ENCODE measurements at places on chromosomes 12 and 14. TPM values are rescaled to one million over a fixed set of nuclear protein-coding genes. Genes with fewer than 3 reads are reported as not detected.
A peak's percentile ranks its signal among the peaks of the same experiment; 100 is the strongest.

DNA sequence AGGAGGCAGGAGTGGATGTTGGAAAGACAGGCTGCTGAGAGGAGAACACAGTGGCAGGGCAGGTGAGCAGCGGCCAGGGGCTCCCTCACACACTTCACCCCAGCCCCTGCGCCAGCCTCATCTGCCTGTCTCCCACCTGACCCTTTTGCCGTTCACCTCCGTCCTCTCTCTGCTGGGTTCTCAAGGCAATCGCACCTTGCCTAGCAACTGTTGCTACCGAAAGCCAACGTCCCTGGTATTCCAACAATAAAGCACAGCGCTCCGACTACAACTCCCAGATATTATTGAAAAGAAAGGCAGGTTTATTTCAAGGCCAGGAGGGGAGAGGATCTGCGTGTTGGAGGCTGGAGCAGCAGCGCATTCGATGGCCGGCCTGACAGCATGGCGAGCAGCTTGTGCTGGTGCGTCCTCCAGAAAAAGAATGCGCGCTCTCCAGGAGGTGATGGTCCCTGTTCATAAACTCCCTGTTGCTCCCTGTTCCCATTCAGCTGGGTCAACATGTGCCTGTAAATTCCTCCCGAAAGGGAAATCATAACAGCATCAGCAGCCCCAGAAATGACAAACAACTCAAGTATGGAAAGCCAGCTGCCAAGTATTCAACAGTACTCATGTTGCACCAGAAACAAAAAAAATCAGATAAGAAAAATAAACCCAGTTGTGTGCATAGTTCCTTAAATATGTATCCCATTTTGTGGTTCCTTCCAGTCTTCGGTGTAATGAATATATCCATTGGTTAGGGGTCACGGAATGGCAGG lies 153.0 kb upstream of the DIO3 start:
- no peak for DNase-seq

DNA sequence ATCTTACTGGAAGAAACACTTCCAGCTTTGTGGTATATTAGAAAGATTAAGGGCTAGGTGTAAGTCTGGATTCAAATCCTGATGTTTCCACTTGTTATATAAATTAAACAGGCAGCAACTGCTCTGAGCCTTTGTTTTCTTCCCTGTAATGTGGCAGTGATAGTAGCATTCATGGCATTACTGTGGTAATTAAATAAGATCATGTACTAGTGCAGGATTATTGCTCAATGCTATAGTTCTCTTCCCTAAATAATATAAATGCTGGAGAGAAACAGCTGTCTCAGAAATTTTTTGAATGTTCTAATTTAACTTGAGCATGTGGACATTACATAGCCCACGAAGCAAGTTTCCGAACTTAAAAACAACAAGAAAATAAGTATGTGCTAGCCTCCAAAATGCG lies 5.4 kb downstream of the TMEM117 start:
- DNase-seq = no peak

GRCh38 chr12:2306012-2306411 lies 253.2 kb downstream of the CACNA1C start:
- DNase-seq = no peak

DNA sequence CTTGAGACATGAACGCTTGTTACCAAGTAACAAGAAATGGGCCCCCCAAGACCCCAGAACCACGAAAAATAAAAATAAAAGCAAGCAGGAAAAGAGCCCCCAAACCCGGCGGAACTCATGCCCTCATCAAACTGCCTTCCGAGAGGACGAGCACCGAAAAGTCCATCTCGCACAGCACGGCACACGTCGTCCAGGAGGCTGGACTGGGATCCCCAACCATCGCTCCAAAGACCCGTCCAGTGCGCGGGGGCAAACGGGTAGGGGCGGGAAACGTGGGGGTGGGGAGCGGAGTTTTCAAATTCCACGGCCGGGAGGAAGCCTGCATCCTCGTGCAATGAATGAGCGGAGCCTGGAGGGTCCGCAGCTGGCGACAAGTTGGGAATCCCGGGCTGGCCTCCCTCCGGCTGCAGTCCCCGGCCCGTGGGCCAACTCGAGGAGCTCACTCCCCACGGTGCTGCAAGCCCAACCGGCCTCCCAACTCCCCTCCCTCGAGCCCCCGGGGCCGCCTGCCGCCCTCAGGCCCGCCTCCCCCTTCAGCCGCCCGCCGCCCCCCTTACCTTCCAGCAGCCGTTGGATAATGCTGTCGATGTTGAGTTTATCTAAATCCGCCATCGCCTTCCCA lies 484 bp downstream of the PPP1CC start:
- peak; percentile 31 for DNase-seq

DNA sequence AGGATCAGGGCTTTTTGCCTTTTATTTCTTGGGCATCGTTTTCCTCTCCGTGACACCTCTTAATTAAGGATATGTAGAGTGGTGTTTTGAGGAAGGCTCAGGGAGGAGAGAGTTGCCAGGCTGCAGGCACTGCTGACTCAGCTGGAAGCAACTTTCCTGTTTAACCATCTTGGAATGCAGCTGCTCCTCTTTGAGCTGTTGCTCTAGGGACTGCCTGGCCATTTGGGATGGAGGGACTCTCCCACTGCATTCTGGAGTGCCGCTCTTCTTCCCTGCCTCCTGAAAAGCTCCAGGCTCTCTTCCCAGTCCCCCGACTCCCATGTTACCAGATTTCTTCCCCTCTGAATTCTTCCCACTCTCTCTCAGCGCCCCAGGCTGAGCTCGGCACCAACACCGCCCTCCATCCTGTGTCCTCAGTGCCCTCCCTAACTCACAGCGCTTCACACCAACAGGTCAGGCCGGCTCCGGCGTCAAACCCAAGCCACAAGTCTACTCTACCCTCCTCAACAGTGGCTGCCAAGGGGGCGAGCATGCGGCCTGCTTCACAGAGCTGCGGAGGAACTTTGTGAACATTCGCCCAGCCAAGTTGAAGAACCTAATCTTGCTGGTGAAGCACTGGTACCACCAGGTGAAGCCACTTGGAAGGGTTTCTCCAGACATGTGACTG lies 5.9 kb downstream of the OAS3 start:
- no peak for DNase-seq

GRCh38 chr12:106321139-106321850 lies 18.8 kb downstream of the TCP11L2 start:
- no peak for DNase-seq

DNA sequence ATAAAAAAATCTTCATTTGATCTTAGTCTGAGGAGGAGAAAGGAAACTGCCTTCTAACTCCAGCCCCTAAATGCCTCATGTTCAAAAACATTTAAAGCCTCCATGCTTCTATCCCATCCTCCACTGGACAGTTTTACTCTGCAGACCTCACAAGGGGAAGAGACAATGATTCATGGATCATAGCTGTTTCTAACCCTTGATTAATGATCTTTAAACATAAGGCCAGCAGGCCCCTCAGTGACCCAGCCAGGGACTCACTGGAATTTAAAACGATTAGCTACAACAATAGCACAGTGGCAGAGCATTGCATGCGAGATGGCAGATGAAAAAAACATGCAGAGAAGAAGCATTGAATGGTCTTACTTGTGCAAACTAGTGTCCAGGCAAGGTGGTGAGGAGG lies 6.0 kb downstream of the DCTN2 start:
- DNase-seq = no peak

DNA sequence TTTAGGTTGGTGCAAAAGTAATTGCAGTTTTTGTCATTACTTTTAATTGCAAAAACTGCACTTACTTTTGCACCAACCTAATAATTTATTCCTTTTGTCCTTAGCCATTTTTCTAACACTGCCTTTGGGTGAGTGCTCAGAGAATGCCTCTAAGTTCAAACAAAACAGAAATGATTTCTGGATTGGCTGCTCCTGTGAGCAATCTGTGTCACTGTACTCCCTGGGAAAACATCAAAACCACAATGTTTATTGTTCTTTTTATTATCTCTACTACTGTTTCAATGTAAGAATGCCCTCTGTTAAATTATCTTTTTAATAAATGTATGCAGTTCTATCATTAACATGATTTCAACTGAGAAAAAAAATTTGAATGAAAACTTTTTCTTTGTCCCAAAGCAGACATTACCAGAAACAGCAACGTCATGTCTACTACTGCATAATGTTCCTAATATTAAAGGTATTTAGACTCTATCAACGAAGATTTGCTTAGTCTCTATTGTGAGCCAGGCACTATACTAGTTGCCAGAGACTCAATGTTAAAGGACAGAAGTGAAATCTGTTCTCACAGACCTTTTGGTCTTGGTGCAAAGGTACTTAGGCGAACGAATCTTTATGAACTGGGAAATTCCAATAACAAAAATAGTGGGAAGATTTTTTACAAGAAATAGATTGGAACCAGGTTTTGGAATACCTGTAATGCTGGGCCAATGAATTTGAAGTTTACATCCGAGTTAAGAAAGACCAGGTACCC lies 6.2 kb downstream of the SLC41A2 start:
- DNase-seq = no peak

GRCh38 chr12:28159688-28160087 lies 30.6 kb upstream of the CCDC91 start:
- DNase-seq = no peak

GRCh38 chr14:69543341-69544115 lies 31.1 kb downstream of the CCDC177 start:
- DNase-seq = no peak

DNA sequence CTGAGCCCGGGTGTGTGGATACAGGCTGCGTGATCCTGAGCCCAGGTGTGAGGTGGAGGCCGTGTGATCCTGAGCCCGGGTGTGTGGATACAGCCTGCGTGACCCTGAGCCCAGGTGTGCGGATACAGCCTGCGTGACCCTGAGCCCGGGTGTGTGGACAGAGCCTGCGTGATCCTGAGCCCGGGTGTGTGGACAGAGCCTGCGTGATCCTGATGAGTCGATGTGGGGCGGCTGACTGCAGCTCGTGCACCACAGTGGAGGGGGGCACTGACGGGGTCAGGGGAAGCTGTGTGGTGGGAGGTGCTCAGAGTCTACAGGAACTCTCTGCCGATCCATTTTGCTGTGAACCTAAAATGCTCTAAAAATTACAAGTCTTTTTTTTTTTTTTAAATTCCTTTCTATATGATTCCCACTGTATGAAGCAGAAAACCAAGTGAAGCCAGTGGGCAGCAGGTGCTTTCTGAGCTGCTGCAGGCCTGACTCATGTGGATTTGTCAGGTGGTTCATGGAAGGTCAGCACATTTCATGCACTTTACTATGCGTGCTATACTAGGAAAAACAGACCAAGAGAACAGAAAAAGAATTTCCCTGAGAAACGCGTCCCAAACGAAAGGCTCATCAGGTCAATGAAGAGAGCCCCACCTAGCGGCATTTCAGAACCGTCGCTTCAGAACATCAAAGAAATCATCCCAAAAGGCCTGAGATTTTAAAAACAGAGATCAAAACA lies 19.3 kb downstream of the BRF1 start:
- no peak for DNase-seq

- no peak for DNase-seq
Observed at GRCh38 chr14:105616802-105617192, 90.4 kb downstream of the TMEM121 start.

DNA sequence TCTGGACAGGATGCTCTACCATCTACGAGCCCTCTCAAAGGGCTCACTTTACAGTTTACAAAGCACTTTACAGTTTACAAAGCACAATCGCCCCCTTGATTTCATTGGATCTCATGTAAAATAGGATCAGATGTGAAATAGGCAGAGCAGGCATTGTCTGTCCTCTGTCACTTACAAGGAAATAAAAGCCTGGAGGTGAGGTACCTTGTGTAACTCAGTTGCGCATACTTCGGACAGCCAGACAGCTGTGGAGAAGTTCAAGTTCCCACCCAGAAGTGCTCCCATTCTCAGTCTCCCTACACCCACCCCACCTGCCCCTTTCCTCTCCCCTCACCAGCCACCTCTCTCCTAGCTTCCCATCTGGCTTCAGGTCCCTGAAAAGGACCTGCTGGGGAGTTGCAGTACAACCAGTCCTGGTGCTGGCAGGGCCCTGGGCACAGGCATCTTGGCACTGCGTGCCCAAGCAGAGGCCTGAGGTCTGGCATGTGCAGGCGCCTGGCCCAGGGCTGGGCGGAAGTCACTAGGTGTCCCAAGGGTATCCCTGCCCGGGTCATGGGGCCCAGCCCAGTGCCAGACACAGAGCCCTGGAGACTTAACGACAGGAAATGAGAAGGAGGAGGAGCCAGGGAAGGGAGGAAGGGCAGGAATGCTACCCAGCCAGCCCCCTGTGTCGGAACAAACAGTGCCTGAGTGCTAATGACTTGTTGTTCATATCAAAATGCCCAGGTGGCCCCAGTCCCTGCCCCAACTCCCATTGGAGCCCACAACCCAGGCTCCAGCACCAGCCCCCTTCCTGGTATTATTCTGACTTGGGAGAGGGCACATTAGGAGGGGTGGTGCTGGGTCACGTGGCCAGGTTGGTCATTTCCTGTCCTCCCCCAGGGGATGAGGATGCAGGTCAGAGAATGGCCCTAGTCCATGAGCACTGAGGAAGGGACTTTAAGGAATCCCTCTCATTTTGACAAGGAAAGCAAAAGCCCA lies 5.4 kb downstream of the RAPGEF3 start:
- no peak for DNase-seq

DNA sequence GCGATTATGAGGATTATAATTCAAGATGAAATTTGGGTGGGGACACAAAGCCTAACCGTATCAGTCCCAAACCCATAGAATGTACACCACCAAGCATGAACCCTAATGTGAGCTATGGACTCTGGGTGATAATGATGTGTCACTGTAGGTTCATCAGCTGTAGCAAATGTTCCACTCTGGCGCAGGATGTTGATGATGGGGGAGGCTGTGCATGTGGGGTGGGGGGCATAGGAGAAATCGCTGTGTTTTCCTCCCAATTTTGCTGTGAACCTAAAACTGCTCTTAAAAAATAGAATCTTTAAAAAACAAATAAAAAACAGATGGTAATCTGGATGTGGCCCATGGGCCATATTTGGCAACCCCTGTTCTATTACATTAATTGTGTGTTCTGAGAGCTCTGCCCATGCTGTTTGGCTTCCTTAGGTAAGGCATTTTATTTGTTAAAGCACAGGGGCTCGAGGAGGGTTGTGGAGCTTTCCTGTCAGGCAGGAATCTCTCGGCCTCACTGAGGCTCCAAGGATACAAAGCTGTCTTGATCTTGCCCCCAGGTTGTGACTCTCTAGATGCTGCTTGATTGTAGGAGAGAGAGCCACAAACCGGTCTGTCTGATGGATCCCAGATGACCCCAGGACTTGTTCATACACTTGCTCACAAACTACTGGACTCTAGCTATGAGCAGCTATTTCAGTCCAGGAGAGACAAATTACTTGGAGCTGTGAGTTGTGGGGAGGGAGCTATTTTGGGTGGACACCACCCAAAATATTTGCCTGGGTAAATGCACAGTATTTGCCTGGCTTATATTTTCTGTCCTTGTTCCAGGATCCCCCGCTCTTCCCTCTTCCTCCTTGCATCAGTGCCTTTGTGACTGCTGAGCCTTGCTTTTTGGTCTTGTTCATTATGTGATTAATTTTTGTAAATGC lies 340.2 kb downstream of the MED13L start:
- no peak for DNase-seq

GRCh38 chr12:49872781-49873181 lies 29.9 kb upstream of the BCDIN3D start:
- DNase-seq = no peak

CD163L1 gene
- polyA plus RNA-seq = 5.0 TPM

PTHLH gene
- polyA plus RNA-seq = 0.84 TPM

HOXC5 gene
- polyA plus RNA-seq = 3.5 TPM

CLEC2A gene
- polyA plus RNA-seq = not detected

RAD9B gene
- polyA plus RNA-seq = 1.5 TPM
